ENCODE measurements at places on chromosomes 11 and 22. TPM values are rescaled to one million over a fixed set of nuclear protein-coding genes. Genes with fewer than 3 reads are reported as not detected.
A peak's percentile ranks its signal among the peaks of the same experiment; 100 is the strongest.

- DNase-seq: peak; percentile 37
- H3K27ac ChIP-seq: no peak overlapping the region
- H3K27me3 ChIP-seq: no peaks in the 10 kb centered on the region
- H3K4me1 ChIP-seq: peaks cover 14% of the 10 kb centered on the region
Observed at GRCh38 chr11:1939006-1939625, 8.0 kb upstream of the MRPL23 start.

- H3K4me1 ChIP-seq: peaks cover 22% of the 10 kb centered on the region
- H3K27me3 ChIP-seq: no peaks in the 10 kb centered on the region
- peak; percentile 23 for DNase-seq
- peak overlapping the region; percentile 54 for H3K4me3 ChIP-seq
- peaks cover 7% of the 10 kb centered on the region for H3K36me3 ChIP-seq
Observed at GRCh38 chr11:46381819-46382645, 563 bp downstream of the MDK start.

DNA sequence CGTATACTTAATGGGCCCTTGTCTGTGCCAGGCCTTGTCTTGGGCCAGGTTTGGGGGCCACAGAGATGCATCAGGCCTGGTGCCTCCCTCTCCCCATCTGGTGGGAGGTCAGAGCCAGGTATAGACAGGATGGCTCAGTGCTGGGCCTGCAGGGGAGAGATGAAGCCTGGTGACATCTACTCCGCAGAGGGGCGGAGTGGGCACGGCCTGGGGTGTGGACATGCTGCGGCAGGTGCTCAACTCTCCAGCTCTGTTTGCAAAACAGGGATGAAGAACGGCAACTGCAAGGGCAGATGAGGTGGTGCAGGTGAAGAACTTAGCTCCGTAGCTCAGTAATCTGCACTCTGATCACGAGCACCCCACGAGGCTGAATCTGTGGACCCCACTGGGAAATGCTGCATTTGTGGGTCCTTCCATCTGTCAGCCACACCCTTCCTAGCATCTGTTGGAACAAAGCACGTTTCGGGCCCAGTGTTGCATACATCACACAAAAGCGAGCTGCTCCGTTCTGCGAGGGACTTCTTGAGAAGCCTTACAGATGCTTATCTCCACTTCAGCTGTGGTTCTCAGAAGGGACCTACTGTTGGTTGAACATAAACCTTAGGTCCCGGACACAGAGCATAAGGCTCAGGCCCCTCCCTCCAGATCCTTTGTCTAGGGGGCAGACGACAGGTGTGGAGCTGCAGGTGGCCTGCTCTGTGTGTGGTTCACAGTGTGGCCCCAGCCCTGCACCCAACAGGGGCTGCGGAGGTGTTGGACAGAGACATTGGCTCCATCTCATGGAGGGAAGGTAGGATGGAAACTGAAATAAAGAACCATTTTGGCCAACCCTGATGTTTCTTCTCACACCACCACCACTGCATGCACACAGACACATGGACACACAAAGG is 78.3 kb downstream of the LRRC32 start:
- no peaks in the 10 kb centered on the region for H3K36me3 ChIP-seq
- peaks cover 11% of the 10 kb centered on the region for H3K4me1 ChIP-seq
- no peaks in the 10 kb centered on the region for H3K27me3 ChIP-seq

GRCh38 chr22:19757140-19757984 is 3.2 kb upstream of the TBX1 start:
- peaks cover 32% of the 10 kb centered on the region for H3K27me3 ChIP-seq
- peaks cover 5% of the 10 kb centered on the region for H3K4me1 ChIP-seq
- no peak overlapping the region for H3K27ac ChIP-seq
- no peak overlapping the region for H3K4me3 ChIP-seq
- H3K36me3 ChIP-seq: no peaks in the 10 kb centered on the region

DNA sequence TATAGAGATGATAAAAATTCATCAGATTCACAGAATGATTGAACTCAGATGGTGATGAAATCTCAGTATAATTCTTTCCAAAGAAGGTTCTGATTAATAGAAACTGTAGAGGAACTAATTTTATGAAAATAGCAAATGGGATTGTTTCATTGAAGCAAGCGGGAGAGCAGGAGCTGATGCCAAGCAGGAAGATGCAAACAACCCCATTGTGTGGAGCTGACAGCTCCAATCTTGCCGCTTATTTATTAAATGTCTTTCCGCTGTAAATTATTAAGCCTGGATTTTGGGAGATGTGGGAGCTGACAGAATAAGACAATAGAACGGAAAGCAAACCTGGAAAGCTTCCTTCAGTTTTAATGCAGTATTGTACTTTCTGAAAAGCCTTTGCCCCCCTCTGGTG is 6.0 kb upstream of the TMEM218 start:
- no peak for DNase-seq
- no peaks in the 10 kb centered on the region for H3K27me3 ChIP-seq
- no peaks in the 10 kb centered on the region for H3K36me3 ChIP-seq
- no peaks in the 10 kb centered on the region for H3K4me1 ChIP-seq
- no peak overlapping the region for H3K27ac ChIP-seq

- H3K4me3 ChIP-seq: no peak overlapping the region
- no peak for DNase-seq
- H3K27ac ChIP-seq: no peak overlapping the region
- no peaks in the 10 kb centered on the region for H3K27me3 ChIP-seq
- no peaks in the 10 kb centered on the region for H3K36me3 ChIP-seq
Observed at GRCh38 chr22:46589141-46589748, 30.9 kb upstream of the GRAMD4 start.

OR56A1 gene
- not detected for total RNA-seq

ADM gene
- 9.2 TPM for total RNA-seq

RHOD gene
- total RNA-seq: not detected

CARS1 gene
- 34.9 TPM for total RNA-seq

NNMT gene
- total RNA-seq: 173 TPM

All from SJSA1 (cell line).